ENCODE measurements at places on chromosomes 5 and 9.

- no peak for DNase-seq
Measured at GRCh38 chr5:127411381-127411780, 106.1 kb upstream of the PRRC1 start.

DNA sequence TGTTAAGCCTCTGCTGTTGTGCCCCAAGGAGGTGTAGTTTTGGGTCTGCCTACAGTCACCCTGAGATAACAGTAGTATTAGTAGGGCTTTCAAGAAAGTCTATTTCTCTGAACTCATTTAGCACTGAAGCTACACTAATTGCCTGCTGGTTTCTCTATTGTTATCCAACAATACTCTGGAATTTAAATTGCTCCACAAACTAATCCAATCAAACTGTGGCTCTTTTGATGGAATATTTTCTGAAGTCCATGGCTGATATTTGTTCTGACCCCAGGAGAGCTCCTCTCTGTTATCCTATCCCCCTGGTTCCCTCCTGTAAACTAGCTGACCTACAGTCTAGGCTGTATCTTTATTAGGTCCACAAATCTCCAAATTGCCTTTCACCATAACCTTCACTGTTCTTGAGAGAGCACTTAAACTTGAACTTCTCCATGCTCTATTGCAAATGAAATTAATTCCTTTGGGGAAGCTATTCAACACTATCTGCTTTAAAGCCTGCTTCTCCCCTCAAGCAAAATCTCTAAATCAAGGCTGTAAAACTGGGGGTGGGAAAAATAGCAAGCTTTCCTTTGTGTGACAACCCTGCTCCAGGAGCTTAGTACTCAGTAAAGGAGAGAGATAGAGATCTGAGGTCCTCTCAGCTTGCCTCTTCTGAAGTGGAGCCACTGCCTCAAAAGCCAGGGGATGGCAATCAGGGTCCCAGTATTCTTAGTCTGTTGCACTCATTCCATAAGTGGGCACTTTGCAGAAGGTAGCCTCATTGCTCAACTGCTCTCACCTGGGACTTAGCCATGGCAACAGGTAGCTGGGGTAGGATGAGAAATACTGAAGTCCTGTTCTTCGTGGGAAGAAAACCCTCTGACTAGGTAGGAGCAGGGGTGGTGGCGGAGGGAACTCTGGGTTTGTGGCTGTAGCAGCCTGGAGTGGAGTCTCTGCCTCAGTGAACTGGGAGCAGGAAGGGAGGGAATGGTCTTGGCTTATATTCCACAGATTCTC lies 110.9 kb downstream of the MACIR start:
- DNase-seq = no peak

- DNase-seq = no peak
Measured at GRCh38 chr9:97060796-97061195, 21.9 kb upstream of the CTSV start.

DNA sequence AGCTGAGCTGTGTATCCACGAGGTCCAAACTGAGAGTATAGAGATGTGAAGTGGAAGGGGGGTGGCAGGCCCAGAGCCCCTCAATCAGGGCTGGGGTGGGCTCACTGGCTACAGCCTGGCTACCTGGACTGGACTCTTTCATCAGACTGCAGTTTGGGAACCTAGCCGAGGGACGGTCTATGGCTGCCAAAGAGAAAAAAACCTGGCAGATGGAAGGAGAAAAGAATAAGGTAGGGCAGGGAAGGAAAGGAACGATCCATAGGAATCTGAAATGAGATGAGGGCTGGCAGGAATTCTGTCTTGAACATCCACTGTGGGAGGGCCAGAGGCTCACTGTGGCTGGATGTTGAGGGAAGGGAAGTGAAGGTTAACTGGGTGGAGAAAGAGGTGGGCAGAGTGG lies 224.4 kb upstream of the PANK3 start:
- no peak for DNase-seq

GRCh38 chr5:16137177-16137576 lies 42.4 kb downstream of the MARCHF11 start:
- no peak for DNase-seq

DNA sequence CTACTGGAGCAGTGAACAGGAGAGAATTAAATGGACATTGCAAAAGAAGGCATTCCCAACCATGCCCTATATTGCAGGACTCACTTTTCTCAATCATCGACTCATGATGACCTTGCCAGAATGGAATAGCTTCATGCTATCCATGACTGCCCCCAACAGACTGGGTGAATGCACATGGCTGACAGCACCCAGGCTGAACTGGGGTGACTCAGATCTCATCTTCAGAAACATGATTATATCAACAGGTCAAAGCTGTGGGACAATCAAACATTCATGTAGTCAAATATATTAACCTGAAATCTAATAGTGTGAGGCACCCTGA lies 34.7 kb upstream of the MIER3 start:
- no peak for DNase-seq

DNA sequence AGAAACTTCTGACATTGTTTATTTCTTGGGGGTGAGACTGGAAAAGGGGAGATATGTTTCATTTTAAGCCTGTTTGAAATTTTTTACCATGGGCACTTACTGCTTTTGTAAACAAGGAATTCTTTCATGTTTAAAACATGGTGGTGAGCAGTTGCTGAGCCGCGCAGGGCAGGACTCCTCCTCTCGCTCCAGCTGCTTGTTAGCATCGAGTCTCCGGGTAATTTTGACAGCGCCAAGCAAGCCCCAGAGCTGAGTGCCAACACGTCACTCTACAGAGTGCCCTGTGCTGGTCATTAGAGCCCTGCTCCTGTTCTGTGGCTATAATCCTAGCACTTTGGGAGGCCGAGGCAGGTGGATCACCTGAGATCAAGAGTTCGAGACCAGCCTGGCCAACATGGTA lies 116.5 kb upstream of the MSX2 start:
- no peak for DNase-seq
